ENCODE measurements at places on chromosomes 13 and 19. TPM values are rescaled to one million over a fixed set of nuclear protein-coding genes. Genes with fewer than 3 reads are reported as not detected.

The SLC7A9 gene
- 2.1 TPM for total RNA-seq

The GRIK5 gene
- 19.6 TPM for total RNA-seq

The OR7C1 gene
- not detected for total RNA-seq

The CNMD gene
- 2.8 TPM for total RNA-seq

The ATP4B gene
- total RNA-seq: not detected

DNA sequence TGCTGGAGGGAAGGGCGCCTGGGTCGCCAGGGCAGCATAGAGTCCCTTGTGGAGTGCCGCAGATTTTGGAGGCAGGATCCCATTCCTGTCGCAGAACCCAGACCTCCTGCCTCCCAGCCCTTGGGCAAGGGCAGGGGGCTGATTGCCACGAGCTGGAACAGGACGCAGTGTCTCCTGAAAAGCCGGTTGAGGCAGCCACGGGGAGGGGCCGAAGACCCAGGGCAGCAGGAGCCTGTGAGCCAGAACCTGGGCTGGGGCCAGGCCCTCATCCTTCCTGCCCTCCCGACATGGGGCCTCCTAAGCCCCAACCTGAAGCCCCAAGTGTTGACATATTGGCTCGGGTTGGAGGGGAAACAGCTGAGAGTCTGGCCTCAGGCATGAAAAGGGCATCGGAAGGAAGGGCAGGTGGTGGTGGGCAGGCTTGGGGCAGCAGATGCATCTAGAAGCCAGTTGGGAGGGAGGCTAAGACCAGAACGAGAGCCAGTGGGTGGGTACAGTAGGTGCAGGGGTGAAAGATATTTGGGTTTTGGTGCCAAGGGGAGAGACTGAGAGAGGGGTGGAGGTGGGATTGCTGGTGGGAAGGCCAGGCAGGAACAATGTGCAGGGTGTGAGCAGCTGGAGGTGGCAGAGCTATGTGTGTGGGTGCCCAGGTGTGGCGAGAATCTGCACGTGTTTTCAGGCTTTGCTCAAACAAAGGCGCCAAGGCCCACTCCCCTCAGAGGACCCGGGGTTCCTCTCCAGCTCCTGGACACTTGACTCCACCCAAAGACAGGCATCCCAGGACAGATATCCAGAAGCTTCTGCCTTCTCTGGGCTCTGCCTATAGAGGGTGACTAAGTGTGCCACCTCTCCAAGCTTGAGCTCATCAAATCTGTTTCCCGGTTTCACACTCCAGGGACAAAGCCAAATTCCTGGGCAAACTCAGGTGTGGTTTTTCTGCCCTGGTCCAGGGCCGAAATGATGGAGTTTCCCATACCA, 1.4 kb upstream of the SBSN start:
- DNase-seq: no peak

DNA sequence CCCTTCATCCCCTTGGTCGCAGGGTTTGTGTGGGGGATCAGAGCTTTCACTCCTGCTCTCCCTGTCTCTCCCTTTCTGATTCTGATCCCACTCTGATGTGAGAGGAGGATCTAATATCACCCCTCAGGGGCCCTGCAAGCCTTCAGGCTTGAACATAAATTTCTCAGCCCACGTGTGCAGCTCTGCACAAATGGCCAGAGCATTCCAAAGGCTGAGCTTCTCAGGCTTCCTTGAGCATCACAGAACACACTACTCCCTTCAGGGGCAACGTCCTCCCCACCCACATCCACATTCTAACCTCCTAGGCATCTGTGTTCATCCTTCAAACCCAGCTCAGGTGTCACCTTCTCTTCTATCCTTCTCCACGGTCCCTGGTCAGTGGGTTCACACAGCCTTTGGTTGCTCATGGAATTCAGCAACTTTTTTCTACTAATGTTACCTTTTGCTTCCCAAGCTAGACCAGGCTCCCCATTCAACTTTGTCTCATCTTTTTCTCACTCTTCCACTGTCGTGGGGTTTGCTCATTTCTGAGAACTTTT, 24.4 kb upstream of the DOCK9 start:
- no peak for DNase-seq
